Thoracic aorta endothelial cell (primary cell): ENCODE measurements at places on chromosomes 7 and 10. TPM values are rescaled to one million over a fixed set of nuclear protein-coding genes. Genes with fewer than 3 reads are reported as not detected.

LIPA gene
- total RNA-seq = 51.6 and 63.7 TPM in 2 replicates

SAMD9L gene
- total RNA-seq = 24.3 and 26.5 TPM in 2 replicates

TAF6 gene
- 38.8 and 58.2 TPM in 2 replicates for total RNA-seq

AGK gene
- 57.1 and 64.2 TPM in 2 replicates for total RNA-seq

TBC1D12 gene
- total RNA-seq = 16.8 and 18.9 TPM in 2 replicates

CFAP46 gene
- 1.7 and 2.4 TPM in 2 replicates for total RNA-seq

CPED1 gene
- 0.86 and 1.3 TPM in 2 replicates for total RNA-seq

OR2A1 gene
- total RNA-seq = 0.22 TPM in 1 of 2 replicates, not detected in the other

NUTM2E gene
- not detected in 2 replicates for total RNA-seq

STEAP4 gene
- total RNA-seq = under 0.01 TPM in 2 replicates

TEX36 gene
- total RNA-seq = not detected in 2 replicates

PRPS1L1 gene
- total RNA-seq = not detected in 2 replicates

KIAA1217 gene
- 4.5 and 5.0 TPM in 2 replicates for total RNA-seq

MRPS24 gene
- 77.8 and 104 TPM in 2 replicates for total RNA-seq

AQP1 gene
- 1.7 and 4.9 TPM in 2 replicates for total RNA-seq
